ENCODE measurements at places on chromosomes 7 and 10. TPM values are rescaled to one million over a fixed set of nuclear protein-coding genes. Genes with fewer than 3 reads are reported as not detected.

GRCh38 chr7:128164061-128164954, 76.8 kb upstream of the LEP start:
- peak; percentile 94 for DNase-seq

GRCh38 chr10:94859086-94859485, 79.4 kb upstream of the CYP2C9 start:
- no peak for DNase-seq

DNA sequence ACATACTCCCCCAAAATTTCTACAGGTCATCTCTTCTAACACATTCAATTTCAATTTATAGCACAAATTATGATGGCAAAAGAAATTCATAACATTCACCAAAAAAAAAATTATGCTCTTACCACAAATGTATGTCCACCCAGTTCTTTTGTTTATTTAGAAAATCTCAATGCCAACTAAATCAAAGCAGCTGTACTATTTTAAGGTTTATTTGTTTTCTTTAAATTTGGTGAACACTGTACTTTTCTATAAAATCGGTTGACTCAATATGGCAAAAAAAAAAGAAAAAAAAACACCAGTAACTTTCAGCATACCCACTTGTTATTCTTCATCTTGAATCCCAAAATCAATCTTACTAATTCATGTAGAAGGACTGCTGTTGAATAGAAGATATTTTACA, 225.7 kb downstream of the AGMO start:
- DNase-seq = no peak

- DNase-seq = no peak
These were observed 64.9 kb downstream of the MCU start for GRCh38 chr10:72756674-72757385.

DNA sequence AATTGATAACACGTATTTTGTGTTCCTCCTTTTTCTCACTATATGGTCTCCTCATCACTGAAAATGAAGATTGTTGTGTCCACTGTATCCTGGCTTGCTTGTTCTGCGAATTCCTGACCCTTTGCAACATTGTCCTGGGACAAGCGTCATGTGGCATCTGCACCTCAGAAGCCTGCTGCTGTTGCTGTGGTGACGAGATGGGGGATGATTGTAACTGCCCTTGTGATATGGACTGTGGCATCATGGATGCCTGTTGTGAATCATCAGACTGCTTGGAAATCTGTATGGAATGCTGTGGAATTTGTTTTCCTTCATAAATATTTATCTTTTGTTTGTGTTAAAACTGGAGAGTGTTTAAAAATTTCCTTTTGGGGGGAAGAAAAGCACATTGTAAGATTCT, 93.7 kb downstream of the MDFIC start:
- DNase-seq = peak; percentile 70

GRCh38 chr10:131944412-131944811, 37.3 kb downstream of the BNIP3 start:
- no peak for DNase-seq

GRCh38 chr7:93315896-93316295, 83.7 kb downstream of the VPS50 start:
- DNase-seq = no peak

- no peak for DNase-seq
These were observed 336.0 kb downstream of the SUGCT start for GRCh38 chr7:40470817-40471216.

DNA sequence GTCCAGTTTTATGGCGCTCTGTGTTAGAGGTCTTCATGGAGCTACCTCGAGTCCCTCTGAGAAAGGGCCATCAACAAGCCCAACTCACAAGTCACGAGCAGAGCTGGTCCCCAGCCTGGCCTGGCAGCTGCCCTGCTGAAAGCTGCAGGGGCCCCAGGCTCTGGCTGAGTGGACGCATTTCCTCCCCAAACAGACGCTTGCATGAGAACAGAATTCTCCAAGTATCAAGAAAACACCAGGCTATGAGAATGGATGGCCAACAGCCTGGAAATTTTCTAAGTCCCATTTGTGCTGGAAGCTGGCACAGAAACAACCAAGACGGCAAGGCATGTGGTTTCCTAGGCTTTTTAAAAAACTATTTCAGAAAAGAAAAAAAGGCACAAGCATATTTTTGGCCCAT, 114.8 kb downstream of the FAM53B start:
- no peak for DNase-seq

GRCh38 chr10:78207216-78207615, 173.6 kb downstream of the RPS24 start:
- DNase-seq = no peak

GRCh38 chr7:123604739-123605138, 3.1 kb downstream of the ASB15 start:
- no peak for DNase-seq

- no peak for DNase-seq
These were observed 89.8 kb downstream of the PCLO start for GRCh38 chr7:83072576-83073517.

DNA sequence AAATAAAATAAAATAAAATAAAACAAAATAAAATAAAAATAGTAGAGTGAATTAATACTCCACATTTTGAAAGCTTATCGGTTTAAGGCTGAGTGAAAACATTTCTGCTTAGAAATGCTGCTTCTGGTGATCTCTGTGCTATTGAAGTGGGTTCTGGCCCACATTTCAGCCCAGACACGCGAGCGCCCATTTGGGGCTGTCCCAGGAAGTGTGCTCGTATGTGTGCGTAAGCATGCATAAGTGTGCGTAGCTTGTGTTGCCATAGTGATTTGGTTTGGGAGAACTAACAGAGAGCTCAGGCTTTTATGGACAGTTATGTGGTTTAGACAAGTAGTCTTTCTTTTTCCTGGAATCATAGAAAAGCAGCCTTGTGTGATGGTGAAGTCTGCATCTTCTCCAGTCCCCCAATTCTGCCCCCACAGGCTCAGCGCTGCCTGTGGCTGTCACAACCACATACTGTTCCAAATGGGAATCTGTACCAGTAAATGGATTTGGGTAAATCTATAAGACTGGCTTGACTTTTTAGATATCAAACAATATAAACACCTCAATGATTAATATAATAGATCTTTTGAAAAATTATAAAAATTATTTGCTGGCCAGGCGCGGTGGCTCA, 29.8 kb upstream of the PURB start:
- DNase-seq = no peak

GRCh38 chr10:77832238-77832637, 94.3 kb downstream of the DLG5 start:
- no peak for DNase-seq

DNA sequence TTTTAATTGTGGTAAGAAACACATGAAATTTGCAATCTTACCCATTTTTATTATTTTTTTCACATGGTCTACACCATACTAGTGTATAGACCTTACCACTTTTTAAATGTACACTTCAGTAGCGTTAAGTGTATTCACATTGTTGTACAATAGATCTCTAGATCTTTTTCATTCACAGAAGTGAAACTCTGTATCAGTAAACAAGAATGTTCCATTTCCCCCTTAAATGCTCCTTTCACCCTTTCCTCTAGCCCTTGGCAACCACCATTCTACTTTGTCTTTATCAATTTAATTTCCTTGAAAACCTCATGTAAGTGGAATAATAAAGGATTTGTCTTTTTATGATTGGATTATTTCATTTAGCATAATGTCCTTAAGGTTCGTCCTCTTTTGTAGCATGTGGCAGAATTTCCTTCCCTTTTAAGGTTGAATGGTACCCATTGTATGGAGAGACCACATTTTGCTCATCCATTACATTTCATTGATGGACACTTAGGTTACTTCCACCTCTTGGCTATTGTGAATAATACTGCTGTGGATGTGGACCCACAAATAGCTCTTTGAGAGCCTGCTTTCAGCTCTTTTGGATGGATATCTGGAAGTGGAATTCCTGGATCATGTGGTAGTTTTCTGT, 45.7 kb downstream of the SNX10 start:
- no peak for DNase-seq

GRCh38 chr10:69647126-69647525, 17.1 kb downstream of the FAM241B start:
- DNase-seq = no peak

DNA sequence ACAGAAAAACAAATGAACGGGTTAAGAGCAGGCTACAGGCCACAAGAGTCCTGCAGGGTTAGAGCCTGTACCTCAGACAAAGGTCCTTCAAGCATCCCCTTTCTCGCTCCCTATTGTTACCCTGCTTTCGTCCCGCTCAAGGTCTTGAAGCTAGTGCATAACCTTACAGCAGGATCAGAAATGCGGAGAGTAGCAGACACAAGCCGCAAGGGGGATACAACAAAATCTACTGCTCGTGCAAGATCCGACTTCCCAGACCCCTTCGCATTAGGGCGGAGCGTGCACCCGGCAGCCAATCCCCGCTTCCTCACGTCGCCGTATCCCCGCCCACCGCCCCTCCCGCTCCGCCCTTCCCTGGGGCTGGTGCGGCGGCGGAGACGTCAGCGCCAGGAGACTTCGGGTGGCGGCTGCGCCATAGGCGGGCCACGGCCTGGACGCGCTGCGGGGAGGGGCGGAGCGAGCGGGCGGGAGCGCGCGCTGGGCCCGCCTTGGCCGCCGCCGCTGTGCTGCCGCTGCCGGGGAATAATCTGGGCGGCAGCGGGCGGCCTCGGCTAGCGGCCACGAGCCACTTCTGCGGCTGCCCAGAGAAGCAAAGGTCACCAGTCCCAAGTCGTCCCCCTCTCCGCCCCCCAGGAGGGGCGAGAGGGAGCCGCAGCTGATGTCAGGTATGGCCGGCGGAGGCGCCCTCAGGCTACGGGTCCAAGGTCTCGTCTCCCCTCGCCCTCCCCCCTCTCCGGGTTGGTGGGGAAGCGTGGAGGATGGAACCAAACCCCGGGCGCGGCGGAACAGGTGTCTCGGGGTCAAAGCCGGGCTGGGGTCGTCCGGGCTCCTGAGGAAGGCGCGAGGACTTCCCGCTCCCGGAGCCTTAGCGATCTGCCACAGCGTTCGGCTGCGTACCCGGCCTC, at the start of gene C1GALT1:
Gene C1GALT1 (plus strand): TSS at position 389 of the 905 bp plus-strand sequence. CDS start 51,776 bp downstream, outside the sequence.
- DNase-seq = peak; percentile 97

DNA sequence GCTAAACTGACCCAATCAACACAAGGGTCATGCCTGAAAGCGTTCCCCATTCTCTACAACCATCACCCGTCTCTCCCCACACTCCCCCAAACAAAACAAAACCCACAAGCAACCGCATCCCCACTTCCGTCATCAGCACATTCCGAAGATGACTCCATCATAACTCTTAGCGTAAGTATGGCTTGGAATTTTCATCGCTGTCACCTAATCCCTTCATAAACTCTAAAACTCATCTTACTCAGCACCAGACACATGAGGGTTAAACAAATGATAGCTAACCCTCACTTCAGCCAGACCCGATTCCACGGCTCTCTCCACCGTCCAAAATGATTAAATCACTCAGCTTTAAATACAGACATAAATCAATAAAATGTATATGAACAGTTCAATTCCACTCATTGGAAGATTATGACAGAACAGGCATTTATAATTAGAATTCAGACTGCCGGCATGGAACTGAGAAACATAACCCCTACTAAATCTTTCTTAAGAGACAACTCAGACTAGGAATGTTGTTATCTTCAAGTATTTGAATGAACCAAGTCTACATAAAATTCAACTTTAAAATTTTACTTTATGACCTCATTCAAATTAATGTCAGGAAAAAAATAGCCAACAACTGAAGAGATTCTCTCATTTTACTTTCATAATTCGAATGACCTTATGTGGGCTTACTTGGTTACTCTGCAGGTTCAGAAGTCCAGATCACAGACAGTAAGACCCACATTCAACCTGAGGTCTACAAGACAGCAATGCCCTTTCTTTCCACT, 215.9 kb downstream of the PARD3 start:
- DNase-seq = peak; percentile 25

DNA sequence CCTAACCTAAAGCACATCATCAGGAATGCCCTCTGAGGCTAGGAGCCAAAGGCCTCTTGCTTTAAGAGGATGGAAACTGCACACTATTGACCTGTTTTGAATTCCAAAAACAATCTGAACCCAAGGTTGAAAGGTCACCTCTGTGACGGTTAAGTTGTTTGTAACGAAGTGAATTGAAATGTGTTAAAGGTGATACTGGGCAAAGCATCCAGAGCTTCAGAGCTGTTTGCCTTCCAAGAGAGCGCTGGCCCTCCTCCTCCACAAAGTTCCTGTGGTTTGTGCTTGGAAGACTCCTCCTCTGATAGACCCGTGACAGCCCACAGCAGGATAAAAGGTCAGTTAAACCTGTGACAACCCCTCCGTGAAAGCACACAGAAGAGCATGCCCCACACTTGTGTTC, 133.7 kb upstream of the CTTNBP2 start:
- DNase-seq = no peak

DNA sequence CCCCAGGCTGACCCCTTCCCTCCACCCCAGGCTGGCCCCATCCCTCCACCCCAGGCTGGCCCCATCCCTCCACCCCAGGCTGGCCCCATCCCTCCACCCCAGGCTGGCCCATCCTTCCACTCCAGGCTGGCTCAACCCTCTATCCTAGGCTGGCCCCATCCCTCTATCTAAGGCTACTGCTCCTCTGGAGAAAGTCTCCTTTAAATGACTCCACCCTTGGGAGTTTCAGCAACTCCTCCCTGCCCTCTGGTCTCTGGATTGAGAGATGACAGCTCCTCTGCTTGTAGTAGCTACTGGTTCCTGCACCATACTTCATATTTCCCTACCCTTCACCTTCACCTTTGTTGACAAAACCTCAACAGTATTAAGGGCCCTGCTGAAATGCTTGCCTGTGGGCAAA, 8.5 kb downstream of the PRLHR start:
- DNase-seq = no peak

DNA sequence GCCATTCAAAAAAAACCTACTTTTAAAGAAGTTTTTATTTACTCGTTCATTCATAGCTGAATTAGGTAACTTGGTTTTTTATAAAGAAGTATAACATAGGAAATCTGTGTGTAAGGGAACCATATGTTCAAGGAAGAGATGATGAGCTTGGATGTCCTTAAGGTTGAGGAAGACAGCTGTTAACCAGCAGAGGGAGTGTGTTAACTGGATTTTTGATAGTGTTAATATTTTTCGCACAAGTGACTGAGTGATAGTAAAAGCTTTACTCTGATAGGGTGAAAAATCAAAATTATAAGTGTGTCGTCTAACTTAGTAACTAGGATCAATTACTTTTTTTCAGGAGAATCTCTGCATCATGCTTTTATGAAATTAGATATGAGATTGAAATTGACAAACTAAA, 134.7 kb downstream of the ARL5B start:
- DNase-seq = peak; percentile 57

DNA sequence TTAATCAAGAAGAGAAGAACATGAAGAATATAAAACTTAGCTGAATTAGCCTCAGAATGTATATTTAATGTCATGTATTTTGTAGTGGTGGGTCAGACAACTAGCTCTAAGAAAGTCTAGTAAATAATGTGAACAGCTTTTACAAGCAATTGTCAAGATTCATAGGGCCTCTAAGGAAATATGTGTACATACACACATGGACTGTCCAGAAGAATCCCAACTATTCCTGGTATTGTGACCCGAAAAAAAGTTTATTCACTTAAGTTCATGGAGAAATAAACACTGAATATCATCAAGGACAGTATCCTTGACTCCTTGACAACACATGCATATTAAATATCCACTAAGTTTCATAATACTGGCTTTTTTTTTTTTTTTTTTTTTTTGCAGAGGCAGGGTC, 11.4 kb upstream of the TWIST1 start:
- no peak for DNase-seq

The HOXA1 gene
- not detected for total RNA-seq

The OR2A7 gene
- not detected for total RNA-seq

The CDC14C gene
- 0.09 TPM for total RNA-seq

The YKT6 gene
- total RNA-seq = 137 TPM

The HOXA5 gene
- total RNA-seq = 0.98 TPM

The TMUB1 gene
- total RNA-seq = 42.8 TPM

The GRID1 gene
- total RNA-seq = 5.2 TPM

The FRMPD2 gene
- total RNA-seq = not detected

The ZNF853 gene
- total RNA-seq = 5.4 TPM

The DTX2 gene
- total RNA-seq = 18.0 TPM

The MGMT gene
- total RNA-seq = not detected

The FAM25A gene
- not detected for total RNA-seq

The CPA5 gene
- 1.0 TPM for total RNA-seq
